Stimulated activated CD4-positive, alpha-beta T cell treated with anti-CD3 and anti-CD28 coated beads, Interleukin-4, amount 100 ng/mL, for 1 hour (primary cell): ENCODE measurements at places on chromosomes 13 and 19.

DNA sequence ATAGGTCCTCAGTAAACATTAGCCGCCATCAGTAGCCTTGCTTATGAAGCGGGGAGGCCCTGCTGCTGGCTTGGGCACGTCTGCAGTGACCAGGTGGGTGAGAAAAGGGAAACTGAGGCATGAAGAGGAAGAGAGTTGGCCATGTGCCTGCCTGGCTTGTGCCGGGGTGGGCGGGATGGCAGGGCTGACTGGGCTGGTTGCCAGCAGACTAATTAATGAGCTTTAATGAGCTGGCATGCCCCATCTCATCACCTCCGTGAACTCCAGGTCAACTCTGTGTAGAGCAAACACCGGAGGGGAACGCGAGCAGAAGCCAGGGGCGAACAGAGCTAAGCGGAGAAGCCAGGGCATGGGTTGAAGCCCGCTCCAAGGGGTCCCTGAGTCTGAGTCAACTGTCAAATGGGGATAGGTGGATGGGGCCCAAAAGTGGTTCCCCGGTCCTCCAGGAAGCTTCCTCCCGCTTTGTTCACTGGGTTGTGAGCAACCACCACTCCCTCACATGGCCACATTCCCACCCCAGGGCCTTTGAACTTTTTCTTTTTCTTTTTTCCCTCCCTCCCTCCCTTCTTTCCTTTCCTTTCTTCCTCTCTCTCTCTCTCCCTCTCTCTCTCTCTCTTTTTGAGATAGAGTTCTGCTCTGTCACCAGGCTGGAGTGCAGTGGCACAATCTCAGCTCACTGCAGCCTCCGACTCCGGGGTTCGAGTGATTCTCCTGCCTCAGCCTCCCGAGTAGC is 8.7 kb downstream of the NR2F6 start:
- no peak for DNase-seq

- DNase-seq, result no peak
Observed at GRCh38 chr13:113283904-113284303, 13.1 kb upstream of the LAMP1 start.

DNA sequence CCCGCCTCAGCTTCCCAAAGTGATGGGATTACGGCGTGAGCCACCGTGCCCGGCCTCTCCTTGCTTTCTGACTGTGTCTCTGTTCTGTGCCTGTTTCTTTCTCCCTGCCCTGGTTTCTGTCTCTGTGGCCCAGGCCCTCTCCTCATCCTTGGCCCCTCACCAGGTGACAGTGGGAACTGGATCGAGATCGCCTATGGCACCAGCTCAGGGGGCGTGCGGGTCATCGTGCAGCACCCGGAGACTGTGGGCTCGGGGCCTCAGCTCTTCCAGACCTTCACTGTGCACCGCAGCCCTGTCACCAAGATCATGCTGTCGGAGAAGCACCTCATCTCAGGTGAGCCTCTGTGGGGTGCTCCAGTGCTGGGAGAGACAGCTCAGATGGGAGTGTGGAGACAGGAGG is 9.9 kb downstream of the SHKBP1 start:
- DNase-seq, result no peak

- no peak for DNase-seq
Observed at GRCh38 chr19:57317503-57317902, 2.8 kb upstream of the ZNF543 start.

DNA sequence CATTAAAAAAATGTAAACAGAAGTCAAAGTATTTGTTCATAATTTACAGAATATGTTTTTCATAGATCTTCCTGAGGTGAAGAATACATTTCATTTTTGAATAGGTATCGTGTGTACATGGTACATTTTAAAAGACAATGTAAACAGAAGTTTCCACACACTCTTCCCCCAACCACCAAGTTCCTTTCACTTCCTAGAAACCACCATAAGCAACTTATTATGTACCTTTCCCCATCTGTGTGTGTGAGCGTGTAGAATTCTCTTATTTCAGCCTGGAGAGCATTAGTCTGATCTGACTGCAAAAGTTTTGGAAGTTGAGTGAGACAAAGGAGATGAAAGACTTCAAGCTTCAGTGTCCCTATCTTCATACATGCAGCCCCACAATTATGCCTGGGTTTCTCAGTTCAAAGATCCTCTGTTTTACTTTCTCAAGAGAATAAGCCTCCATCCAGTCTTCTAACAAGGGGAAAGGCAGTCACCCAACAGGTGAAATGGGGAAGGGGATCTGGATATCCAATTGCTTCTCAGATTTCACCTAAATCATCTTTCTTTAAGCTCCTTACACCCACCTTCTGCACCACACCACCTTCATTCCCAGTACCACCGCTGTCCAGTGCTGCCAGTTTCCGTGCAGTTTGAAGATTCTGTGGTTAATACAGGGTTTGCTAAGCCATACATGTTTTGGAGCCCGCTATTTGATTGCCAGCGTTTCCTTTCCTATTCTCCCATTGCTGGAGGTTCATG is 2.1 kb downstream of the TEX30 start:
- no peak for DNase-seq

DNA sequence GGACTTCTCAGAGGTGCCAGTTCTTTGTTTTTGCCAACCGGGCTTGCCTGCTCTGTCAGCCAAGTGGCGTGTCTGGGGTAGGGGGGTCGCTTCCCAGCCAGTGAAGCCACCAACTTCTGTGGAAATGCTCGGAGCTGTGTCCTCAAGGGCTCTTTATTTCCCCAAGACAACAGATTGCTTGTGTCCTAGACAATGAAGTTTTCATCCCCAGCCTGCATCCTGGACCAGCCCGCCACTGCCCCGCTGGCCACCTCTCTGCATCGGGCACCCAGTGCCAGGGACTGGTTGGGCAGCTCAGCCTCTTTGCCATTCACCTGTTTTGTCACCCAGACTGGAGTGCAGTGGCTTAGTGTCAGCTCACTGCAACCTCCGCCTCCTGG is 3.7 kb downstream of the RAB11B start:
- no peak for DNase-seq
